Kidney (tissue), 22 donors: ENCODE measurements at places on chromosomes 11 and 22. TPM values are rescaled to one million over a fixed set of nuclear protein-coding genes. Genes with fewer than 3 reads are reported as not detected.

- H3K4me1 ChIP-seq = peaks cover 95% of the 10 kb centered on the region
- no peak overlapping the region for H3K4me3 ChIP-seq
- H3K27ac ChIP-seq = peak overlapping the region; percentile 71
- H3K27me3 ChIP-seq = no peaks in the 10 kb centered on the region
- no peaks in the 10 kb centered on the region for H3K36me3 ChIP-seq
Measured at GRCh38 chr11:114174712-114175495, 115.4 kb downstream of the ZBTB16 start.

The TH gene
- polyA plus RNA-seq = not detected

DNA sequence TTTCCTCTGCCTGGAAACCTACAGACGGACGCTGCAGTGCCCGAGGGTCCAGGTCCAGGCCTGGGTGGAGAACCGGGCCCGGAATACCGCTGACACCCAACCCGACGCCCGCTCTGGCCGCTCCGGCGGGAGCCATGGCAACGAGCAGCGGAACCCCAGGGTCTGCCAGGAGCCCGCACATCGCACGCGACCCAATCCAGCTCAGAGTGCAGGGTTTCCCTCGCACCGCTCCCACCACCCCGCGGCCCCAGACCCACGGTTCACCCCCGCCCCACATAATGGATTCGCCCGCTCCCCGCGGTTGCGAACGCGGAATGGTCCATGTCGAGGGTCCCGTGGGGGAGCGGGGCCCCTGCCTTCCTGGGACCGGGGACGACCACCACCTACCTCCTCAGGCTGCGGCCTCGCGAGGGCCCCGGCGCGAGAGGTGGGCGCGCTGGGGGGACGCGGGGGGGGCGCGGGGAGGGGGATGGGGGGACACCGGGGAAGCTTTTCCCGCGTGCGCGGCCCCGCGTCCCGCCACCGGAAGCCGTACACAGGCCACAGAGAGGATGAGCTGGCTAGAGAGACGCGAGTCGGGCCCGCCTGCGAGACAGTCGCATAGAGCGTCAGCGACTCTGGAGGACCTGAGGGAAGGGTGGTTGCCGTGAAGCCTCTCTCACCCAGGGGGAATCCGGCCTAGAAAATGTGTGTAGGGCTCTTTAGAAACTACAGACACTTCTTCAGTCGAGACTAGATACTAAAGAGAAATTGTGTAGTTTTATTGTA lies at the start of gene SSRP1:
TSS of gene SSRP1 (minus strand) at position 550 of the 768 bp plus-strand sequence. CDS start 771 bp downstream, outside the sequence.
- H3K4me1 ChIP-seq = no peaks in the 10 kb centered on the region
- H3K27me3 ChIP-seq = no peaks in the 10 kb centered on the region
- peak within 1 kb of the TSS; percentile 85 for H3K27ac ChIP-seq
- peak within 1 kb of the TSS; percentile 90 for H3K4me3 ChIP-seq
- peaks cover 4% of the 10 kb centered on the region for H3K36me3 ChIP-seq
- peak; percentile 91 for DNase-seq

DNA sequence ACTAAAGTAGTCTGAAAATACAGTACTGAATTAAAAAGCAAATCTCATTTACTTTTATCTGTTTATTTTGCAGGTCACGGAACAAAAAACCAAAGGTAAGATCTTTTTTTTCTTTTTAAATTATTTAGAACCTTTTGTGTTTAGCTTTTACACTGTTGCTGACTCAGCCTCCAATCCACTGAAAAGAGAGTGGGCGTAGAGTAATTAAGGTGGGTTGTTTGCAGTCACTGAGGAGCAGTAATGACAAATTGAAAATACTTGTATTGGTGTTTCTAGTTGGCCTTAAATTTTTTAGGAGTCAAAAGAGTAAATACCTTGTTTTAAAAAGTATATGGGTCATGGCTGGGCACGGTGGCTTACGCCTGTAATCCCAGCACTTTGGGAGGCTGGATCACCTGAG lies 73.4 kb downstream of the TNRC6B start:
- H3K27me3 ChIP-seq = no peaks in the 10 kb centered on the region
- DNase-seq = no peak
- no peak overlapping the region for H3K27ac ChIP-seq
- peaks cover 12% of the 10 kb centered on the region for H3K4me1 ChIP-seq
- H3K4me3 ChIP-seq = no peak overlapping the region

- no peak for DNase-seq
- H3K36me3 ChIP-seq = no peaks in the 10 kb centered on the region
- no peak overlapping the region for H3K27ac ChIP-seq
- H3K27me3 ChIP-seq = no peaks in the 10 kb centered on the region
Measured at GRCh38 chr11:108733479-108734116, 68.7 kb downstream of the DDX10 start.

The PLAAT3 gene
- polyA plus RNA-seq = 262 TPM

DNA sequence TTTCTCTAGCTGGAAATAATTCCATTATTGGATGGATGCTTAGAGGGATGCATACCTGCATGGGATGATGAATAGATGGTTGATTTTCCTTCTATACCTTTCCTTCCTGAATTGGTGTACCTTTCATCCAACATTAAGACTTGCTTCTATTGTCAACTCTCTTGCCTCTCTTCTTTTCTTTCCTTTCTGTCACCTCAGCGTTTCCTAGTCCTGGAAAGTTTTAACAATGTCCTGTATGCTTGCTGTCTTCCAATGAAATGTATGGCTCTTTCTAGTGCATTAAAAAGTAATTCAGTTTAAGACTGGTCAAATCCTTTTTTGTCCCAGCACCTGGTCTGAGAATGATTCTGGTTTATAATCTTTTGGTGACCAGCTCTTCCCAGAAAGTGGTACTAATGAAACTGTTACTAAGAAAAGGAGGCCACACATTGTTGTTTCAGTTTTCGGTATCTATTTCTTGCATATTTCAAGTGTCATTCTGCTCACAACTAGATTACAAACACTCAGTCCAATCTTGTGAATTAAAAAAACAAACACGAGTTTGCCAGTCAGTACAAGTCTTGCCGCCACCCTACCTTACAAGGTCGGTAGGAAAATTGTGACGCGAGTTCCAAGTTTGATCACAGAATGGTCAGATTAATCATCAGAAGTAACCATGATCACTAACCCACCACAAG lies 8.0 kb downstream of the POU2AF1 start:
- H3K27me3 ChIP-seq = no peaks in the 10 kb centered on the region
- H3K36me3 ChIP-seq = no peaks in the 10 kb centered on the region
- H3K27ac ChIP-seq = no peak overlapping the region
- no peak for DNase-seq
- H3K4me3 ChIP-seq = no peak overlapping the region
- H3K4me1 ChIP-seq = no peaks in the 10 kb centered on the region

- DNase-seq = no peak
- H3K36me3 ChIP-seq = no peaks in the 10 kb centered on the region
- H3K27ac ChIP-seq = no peak overlapping the region
- no peaks in the 10 kb centered on the region for H3K4me1 ChIP-seq
- no peaks in the 10 kb centered on the region for H3K27me3 ChIP-seq
- H3K4me3 ChIP-seq = no peak overlapping the region
Measured at GRCh38 chr11:37406651-37407050, 808.6 kb upstream of the RAG2 start.
